Stimulated activated CD4-positive, alpha-beta T cell treated with anti-CD3 and anti-CD28 coated beads, TNF-alpha, amount 100 ng/mL, for 1 hour (primary cell): ENCODE measurements at places on chromosomes 1 and 21.

- DNase-seq, result no peak
Observed at GRCh38 chr1:81547261-81547911, 253.3 kb upstream of the ADGRL2 start.

GRCh38 chr1:113811156-113811887 is 954 bp downstream of the RSBN1 start:
- peak; percentile 23 for DNase-seq

DNA sequence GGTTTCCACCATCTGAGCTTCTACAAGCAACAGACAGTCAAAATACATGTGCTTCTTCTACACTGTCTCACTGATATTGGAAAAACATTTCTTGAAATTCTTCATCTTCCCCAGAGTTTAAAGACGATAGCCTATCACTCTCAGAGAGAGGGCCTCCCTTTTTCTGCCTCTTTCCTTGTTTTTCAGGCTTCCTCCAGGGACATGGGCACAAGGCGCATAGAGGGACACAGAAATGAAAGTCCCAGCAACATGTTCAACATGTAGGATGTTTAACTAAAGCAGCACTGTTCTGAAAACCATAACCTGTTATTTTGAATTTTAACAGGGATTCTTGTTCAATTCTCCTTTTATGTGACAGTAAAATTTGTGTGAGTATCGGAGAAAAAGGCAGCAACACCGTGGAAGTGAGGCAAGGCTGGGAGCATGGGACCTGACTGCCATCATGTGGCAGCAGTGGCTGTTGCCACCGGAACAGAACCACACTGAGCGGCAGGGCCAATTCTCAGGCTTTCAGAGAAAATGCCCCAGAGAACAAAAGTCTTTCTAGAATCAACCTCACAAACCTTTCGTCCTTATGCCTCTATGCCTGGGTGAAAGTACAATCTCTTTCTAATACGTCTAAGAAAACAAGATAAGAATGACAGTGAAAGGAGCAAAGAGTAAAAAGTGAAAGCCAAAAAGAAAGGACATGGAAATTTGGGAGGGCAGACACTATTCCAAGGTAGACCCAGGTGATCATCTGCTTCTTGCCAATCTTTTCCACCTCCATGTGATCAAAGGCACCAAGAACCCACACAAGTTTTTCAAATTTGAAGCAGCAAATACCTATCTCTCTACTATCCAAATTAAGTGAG is 54.5 kb downstream of the PCNX2 start:
- no peak for DNase-seq

GRCh38 chr1:3456449-3456963 is 2.0 kb downstream of the ARHGEF16 start:
- DNase-seq, result no peak

DNA sequence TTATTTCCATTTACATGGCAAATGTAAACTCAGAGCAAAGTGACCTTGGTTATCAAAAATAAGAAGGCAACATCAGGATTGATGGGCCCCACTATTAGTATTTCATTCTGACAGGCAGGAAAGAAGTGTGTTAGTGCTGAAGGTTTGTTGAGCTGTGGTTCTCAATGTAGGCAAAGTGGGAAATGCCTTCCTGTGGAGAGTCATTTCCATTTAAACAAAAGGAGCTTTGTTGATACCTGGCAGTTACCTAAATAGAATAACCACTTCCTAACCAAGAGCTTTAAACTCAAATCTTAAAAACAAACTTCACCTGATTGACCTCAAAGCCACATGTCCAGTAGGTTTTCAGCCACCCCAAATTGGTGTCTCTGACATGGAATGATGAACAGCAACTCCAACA is 579.9 kb upstream of the BEND5 start:
- no peak for DNase-seq

GRCh38 chr1:91754816-91755580 is 131.0 kb downstream of the TGFBR3 start:
- no peak for DNase-seq

DNA sequence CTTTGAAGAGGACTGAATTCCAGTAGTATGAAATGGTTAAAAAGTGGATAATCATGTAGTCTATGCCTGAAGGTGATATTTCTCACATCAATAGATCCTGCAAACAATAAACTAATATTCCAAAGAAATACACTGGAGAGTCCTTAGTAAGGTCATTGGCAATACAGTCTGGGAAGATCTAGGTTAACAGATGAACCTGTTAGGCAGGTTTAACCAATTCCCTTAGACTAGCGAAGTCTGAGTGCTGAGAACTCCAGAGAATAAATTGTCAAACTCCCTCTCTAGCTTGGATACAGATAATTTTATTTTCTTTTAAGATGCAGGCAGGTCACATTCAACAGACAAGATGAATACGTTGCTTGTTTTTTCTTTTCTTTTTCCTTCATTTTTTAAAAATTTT is 2.4 kb downstream of the GPR157 start:
- no peak for DNase-seq

GRCh38 chr1:159751031-159751430 is 29.7 kb upstream of the DUSP23 start:
- DNase-seq, result no peak

- no peak for DNase-seq
Observed at GRCh38 chr1:20343149-20343937, 52.7 kb downstream of the VWA5B1 start.

DNA sequence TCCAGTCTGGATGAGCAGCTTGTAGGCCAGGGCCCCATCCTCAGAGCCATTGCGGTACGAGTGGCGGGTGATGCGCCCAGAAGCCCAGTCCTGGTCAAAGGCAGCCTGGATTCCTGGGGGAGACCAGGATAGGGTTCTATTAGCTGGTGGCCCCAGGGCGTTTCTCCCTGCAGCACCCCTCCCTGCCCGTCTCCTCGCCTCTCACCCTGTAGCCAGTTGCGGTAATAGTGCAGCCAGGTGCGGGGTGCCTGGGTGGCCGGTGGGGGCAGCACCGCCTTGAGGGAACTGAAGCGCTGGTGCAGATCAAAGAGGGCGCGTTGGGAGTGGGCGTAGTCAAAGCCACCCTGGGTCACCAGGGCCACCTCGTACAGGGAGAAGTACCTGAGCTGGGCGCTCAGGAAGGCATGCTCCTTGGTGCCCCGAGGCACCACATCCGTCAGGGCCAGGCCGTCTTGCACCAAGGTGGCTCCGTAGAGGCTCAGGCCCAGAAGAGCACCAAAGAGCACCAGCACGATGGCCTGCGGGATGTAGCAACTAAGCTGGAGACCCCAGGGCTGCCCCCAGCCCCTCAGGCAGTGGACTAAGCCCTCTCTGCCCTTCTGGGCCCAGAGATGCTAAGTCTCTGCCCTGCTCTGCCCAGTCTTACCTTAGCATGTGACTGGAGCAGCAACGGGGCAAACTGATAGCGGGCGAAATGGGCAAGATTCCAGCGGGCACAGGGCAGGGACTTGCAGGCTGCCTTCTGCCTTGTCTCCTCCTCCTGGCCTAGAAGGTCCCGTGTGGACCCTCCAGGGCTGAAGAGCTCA is 15.7 kb downstream of the PTCH2 start:
- no peak for DNase-seq

GRCh38 chr1:209585197-209585596 is 1.7 kb downstream of the CAMK1G start:
- no peak for DNase-seq

DNA sequence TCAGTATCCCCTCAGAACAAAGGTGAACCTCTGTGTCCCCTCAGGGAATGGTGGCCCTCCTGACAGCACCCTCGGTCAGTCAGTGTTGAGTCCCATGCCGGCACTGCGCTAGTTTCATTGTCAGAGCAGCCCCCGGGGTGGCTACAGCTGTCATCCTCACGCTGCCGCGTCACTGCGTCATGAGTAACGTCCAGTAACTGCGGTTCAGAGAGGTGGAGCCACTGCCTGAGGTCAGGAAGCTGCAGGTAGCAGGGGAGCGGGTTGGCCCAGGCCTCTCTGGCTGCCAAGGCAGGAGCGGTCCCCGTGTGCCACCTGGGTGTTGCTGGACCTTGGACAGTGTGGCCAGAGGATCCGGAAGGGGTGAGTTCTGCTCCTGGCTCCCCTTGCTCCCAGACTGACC is 20.2 kb upstream of the WNT4 start:
- no peak for DNase-seq

DNA sequence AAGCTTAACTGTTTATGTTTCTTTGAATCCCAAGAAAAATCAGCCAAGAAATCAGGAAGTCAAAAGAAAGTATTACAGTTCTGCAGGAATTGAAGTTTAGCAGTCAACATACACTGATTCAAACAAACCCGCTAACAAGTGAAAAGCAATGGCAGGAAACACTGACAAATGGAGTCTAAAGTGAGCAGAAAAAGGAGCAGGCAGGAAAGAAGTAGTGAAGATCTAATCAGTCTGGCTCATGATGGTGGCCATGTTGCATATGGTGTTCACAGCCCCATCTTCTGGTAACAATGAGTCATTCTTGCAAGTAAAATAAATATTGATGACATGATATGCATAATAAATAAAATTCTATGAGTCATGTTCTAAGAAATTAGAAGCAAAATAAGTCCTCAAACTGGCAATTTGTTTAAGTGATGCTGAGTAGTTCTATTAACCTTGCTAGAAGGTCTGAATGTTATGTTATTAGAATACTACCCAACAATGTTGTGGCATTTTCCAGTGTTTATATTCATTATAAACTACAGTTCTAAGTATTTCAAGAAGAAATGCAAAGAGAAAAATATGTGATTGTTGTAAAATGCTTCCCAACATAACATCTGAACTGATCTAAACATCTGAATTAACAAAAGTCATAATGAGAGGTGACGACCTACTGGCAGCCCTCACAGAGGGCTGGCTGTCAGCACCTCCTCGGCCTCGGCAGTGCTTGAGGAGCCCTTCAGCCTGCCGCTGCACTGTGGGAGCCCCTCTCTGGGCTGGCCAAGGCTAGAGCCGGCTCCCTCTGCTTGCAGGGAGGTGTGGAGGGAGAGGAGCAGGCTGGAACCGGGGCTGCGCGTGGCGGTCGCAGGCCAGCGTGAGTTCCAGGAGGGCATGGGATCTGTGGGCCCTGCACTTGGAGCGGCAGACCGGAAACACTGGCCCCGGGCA is 5.7 kb upstream of the ACBD6 start:
- DNase-seq, result no peak

GRCh38 chr1:206947255-206947654 is 989 bp upstream of the PIGR start:
- DNase-seq, result no peak

DNA sequence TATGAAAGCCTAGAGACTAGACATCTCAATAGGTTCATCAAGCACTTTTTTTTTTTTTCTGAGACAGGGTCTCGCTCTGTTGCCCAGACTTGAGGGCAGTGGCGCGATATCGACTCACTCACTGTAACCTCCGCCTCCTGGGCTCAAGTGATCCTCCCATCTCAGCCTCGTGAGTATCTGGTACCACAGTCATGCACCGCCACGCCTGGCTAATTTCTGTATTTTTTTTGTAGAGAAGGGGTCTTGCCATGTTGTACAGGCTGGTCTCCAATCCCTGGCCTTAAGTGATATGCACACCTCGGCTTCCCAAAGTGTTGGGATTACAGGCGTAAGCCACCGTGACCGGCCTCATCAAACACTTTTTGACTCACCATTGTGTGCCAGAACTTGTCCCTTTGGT is 613 bp upstream of the GPATCH4 start:
- no peak for DNase-seq

DNA sequence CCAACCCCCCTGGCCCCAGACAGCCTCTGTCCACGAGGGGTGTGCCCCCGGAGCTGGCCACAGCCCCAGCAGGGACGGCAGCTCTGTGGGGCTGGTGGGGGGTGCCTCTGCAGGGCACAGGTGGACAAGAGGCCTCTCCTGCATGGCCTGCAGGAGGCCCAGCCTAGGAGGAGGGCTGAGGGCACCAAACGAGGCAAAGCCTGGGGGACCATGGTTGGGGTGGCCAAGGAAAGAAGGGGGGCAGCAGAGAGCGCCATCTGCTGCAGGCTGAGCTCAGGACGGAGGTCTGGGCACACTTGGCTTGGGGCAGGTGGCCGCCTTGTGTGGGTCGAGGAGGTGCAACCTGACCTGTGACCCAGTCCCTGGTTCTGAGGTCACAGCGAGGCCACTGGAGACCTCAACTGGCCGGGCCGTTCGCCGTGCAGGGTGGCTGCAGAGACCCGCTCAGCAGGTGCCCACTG is 27.3 kb downstream of the RRP1 start:
- DNase-seq, result no peak

DNA sequence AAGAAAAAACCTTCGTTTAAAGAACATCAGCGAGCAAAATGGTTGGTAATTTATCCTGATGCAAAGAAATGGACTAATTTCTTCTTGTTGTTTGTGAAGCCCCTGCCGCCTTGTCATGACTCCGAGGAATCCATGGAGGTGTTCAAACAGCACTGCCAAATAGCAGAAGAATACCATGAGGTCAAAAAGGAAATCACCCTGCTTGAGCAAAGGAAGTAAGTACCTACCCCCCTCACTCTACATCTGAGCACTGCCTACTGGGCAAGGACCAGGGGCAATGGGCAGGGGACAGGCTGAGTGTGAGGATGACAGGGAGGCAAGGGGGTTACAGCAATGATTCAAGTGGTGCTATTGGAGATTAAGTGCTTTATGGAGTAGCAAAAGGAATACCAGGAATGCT is 29.4 kb downstream of the MAP3K7CL start:
- no peak for DNase-seq
